Posterior cingulate gyrus (tissue), 11 donors: ENCODE measurements at places on chromosomes 13 and 19.

DNA sequence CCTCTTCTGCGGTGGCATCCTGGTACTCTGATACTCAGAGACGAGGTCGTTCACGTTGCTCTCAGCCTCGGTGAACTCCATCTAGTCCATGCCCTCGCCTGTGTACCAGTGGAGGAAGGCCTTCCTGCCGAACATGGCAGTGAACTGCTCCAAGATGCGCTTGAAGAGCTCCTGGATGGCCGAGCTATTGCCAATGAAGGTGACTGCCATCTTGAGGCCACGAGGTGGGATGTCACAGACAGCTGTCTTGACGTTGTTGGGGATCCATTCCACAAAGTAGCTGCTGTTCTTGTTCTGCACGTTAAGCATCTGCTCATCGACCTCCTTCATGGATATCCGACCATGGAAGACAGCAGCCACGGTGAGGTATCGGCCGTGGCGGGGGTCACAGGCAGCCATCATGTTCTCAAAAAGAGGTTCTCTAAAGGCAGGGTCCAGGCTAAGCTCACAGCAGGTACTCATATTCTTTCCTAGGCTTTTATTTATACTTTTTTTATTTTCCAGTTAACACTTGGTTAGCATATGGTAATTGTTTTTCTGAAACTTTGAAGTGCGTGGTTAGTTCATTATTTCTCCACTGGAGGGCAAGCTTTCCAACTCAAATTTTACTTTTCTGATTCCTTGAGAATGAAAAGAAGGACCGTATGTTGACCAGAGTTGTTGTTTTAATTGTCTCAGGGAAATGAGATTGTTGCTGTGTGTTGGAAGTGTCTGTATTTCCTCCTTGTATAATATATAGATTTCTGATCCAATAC is 72.4 kb upstream of the RGCC start:
- no peak for DNase-seq

GRCh38 chr13:114047358-114047881 is 73.5 kb upstream of the C13orf46 start:
- no peak for DNase-seq

- no peak for DNase-seq
Observed at GRCh38 chr13:70995338-70995737, 871.7 kb downstream of the DACH1 start.

DNA sequence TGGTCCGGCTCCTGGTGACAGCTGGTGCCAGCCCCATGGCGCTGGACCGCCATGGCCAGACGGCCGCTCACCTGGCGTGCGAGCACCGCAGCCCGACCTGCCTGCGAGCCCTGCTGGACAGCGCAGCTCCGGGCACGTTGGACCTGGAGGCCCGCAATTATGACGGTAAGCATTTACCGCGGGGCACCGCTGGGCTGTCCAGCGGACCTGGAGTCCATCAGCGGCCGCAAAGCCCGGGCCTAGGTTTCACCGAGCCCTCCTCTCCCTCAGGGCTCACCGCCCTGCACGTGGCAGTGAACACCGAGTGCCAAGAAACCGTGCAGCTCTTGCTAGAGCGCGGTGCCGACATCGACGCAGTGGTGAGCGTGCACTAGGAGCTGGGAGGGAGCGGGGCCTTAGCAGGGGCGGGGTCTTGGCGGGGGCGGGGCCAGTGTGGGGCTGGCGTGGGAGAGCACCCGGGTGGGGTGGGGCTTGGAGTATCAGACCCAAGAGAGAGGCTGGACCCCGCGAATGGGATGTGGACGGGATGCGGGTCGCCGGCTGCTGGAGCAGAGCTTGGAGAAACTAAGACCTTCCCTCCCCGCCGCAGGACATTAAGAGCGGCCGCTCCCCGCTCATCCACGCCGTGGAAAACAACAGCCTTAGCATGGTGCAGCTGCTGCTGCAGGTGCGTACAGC is 8.7 kb downstream of the BCL3 start:
- DNase-seq: peak; percentile 88

GRCh38 chr19:49845414-49845813 is 5.5 kb upstream of the PTOV1 start:
- no peak for DNase-seq
